Left ventricle myocardium inferior (tissue), 1 donor: ENCODE measurements at places on chromosomes 6 and 20.
A peak's percentile ranks its signal among the peaks of the same experiment; 100 is the strongest.

DNA sequence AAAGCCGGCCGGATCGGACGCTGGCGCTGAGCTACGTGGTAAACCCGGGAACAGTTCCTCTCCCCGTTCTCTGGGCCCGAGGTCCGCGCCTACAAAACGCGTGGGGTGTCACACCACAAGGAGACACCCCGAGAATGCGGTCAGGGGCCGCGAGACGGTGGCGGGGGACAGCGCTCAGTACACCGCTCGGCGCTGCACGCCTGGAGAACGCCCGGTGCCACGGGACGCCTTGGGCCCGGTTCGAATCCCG is 670 bp downstream of the NCOA5 start:
- DNase-seq: no peak

GRCh38 chr6:154509421-154510143 is 903 bp downstream of the CNKSR3 start:
- peak; percentile 21 for DNase-seq

- DNase-seq: peak; percentile 78
Observed at GRCh38 chr20:31670371-31671228, 32.9 kb downstream of the COX4I2 start.

- no peak for DNase-seq
Observed at GRCh38 chr20:44040202-44040915, 125.7 kb downstream of the TOX2 start.

DNA sequence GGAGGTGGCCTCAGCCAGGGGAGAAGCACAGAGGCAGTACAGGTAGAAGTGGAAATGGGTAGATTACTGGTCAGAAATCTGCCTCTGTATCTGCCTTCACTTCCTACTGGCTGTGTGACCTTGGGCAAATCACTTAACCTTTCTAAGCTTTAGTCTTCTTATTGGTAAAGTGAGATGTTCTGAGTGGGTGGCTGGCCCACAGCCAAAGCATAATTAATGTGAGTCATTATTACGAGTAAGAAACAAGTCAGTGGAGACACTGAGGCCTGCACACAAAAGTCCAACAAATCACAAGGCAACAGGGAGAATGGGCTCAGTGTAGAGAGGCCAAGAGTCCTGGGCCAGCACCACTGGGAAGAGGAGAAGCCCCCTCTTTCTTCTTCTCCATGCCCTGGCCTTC is 39.1 kb downstream of the NRN1 start:
- DNase-seq: no peak

GRCh38 chr20:62651285-62652021 is 9.2 kb downstream of the SLCO4A1 start:
- peak; percentile 53 for DNase-seq
